Globus pallidus (tissue), 1 donor: ENCODE measurements at places on chromosomes 5 and 9.
A peak's percentile ranks its signal among the peaks of the same experiment; 100 is the strongest.

DNA sequence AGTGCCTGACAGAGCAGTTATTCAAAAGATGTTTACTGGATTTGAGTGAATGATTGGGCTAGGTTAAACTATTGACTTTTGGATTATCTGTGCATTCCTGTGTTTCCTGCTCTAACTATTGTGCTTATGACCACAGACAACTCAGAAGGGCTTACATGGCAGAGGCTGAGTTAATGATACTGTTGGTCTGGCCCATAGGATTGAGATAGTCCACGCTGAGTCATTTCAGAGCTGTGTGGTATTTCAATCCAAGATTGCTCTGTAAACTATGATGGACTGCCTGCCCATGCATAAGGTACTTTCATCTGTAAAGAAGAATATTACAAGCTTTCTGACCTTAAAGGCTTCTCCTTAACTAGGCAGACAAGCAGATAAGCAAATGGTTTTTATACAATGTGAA, 49.1 kb upstream of the SLIT3 start:
- DNase-seq, result no peak

DNA sequence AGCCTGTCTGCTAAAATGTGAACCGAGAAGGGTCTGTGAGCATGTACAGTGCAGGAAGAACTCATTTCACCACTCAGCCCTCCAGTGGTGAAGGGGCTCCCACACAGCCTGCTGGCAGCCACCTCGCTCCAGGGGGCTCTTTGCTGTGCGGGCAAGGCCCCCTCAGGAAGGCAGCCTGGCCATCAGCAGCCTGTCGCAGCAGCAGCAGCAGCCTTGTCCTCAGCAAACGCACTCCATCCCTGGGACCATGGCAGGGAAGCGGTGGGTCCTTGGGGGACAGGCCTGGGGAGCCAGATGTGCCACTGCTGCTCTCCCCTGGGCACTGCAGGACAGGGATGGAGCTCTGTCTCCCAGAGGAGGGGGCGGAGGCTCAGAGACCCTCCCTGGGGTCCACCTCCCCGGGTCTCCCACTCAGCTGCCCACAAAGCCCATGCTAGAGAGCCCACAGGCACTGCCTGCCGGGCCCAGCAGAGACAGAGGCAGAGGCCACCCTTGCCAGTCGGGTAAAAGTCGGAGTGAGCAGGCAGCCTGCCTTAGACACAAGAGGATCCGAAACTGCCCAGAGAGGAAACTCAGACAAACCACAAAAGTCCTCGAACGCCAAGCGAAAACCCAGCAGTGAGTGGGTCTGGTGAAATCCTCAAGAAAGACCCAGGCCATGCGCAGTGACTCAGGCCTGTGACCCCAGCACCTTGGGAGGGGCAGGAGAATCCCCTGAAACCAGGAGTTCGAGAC, 8.0 kb downstream of the BRD3 start:
- peak; percentile 47 for DNase-seq

DNA sequence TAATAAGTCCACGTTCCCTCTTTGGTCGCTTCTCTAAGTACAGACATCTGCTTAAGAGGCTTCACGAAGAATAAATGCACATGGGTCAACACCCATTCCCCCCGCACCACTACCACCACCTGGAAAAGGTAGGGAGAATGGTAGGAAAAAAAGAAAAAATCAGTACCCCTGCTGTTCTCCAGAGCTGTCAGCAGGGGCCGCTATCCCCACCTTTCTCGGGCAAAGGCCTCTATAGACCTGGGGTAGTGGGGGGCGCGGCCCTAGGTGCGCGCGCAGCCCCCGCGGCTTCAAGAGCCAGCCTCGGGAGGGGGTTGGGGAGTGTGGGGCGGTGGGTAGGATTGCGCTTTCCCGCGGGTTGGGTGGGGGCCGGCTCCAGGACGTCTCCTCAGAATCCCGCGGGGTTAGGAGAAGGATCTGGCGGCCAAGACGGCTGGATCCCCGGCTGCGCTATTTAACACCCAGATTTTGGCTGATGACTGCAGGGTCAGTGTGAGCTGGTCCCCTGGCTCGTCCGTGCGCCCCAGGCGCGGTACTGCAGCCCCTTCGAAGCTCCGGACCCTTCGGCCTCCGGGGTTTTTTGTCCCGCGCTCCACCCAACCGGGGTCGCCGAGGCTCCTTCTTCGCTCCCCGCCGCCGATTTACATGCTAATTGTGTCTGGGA, 1.6 kb upstream of the SEMA6A start:
- peak; percentile 79 for DNase-seq

DNA sequence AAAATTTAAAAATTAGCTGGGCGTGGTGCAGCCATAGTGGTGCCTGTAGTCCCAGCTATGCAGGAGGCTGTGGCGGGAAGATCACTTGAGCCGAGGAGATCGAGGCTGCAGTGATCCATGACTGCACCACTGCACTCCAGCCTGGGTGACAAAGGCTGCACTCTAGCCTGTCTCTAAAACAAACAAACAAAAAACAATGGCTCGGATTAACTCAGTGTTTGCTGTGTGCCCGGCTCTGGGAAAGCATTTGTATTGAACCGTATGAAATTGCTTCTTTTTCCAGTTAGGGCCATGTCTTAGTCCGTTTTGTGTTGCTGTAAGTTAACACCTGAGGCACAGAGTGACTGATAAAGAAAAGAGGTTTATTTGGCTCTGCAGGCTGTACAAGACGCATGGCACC, 62.6 kb downstream of the CFAP77 start:
- DNase-seq, result no peak

DNA sequence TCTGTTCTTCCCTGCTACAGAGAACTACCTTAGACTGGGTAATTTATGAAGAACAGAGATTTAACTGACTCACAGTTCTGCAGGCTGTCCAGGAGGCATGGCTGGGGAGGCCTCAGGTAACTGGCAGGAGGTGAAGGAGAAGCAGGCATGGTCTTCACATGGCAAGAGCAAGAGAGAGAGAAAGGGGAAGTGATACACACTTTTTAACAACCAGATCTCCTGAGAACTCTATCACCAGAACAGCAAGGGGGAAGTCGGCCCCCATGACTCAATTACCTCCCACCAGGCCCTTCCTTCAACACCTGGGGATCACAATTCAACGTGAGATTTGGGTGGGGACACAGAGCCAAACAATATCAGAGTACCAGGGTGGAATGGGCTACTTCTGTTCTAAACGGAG, 766.8 kb downstream of the TLE1 start:
- no peak for DNase-seq

GRCh38 chr9:105877721-105878120, 183.4 kb downstream of the TMEM38B start:
- DNase-seq, result no peak

GRCh38 chr5:81906086-81906485, 65.7 kb upstream of the ATG10 start:
- DNase-seq, result no peak

DNA sequence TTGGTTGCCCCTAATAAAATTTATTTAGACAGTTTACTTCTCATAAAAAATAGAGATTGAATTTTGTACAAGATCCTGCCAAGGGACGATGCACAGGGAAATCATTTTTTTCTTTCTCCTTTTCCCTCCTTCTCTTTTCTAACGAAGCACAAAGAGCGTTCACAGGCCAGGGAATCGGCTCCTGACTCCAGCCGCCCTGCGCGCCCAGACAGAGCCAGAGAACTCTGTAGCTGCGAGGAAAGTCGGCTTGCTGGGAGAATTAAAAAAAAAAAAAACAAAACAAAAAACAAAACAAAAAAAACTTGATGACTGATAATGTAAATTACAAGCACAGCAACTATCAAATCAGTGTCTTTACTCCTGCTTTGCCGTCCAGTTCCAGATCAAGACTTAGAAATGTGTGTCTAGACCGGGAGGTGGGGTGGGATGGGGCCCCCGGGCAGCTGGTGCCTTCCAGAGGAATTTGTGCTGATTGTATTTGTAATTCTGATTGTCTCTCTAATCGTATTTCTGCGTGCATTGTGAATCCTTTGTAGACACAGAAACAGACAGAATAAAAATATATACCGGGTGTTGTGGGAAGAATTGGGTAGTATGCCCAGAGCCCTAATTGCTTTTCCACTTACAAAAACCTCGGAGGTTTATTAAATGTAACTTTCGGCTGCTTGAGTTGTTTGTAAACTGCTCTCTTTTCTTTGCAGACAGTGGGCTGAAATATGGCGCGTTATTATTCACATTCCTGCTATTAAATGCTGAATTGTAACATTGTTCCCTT, 3.6 kb upstream of the OTP start:
- no peak for DNase-seq

DNA sequence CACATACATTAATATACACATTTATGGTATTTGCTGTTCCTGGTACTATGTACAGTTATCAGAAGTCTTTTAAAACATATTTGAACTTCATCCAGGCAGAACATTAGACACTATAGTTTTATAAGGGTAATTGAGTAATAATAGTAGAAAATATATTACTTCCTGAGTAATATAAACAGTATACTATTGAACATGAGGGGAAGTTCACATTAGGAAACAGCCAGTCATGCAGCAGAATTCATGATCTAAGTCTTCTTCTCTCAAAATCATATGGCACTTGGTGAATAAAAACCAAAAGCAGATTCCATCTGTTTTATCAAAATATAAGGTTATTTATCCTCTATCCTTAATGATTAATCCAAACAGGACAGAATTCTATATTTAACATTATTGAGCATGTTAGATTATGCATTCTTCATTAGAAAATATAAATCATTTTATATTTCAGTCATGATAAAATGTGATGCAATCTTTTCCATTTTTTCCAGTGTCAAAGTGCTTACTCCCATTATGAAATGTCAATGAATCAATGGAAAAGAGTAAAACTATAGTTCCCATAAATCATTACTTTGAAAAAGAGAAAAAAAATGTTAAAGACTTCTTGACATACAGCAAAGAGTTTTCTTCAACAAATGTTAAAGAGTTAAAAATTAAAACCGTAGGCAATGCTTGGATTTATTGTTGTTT, 584.3 kb upstream of the TUSC1 start:
- no peak for DNase-seq

DNA sequence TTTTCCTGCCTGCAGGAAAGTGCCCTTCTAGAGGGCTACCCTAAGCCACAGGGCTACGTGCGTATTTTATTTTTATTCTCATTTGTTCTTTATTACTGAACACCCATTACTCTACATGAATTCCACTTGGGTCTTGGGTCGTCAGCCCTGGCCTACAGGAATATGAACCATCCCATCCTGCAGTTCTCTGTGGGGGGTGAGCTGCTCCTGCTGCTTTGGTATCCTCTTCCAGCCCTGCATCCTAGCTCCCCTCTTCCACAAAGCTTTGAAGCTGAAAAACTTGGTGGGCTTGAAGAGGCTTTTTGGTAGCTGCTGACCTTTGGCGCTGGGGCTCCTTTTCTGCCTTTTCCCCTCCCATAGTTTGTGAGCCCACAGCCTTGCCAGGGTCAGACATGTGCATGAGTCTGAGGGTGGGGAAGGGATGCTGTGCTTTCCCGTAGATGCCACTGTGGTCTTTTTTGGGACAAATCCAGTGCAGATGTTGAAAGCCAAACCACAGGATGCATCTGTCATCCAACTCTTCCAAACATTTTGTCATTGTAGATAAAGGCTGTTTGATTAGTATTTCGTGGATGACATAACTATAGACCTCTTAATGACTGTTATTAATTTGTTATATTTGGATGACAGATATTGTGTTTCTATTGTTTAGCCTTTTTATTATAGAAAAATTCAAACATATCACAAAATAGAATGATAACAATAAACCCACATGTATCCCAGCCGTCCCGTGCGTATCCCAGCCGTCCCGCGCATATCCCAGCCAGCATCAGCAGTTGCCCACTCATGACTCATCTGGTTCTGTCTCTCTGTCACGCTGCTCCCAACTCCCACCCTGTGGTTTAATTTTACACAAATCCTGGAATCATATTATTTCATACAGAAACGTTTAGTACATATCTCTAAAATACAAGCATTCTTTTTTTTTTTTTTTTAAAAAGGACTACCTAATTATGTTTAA, 43.9 kb downstream of the SLC46A2 start:
- DNase-seq, result no peak

DNA sequence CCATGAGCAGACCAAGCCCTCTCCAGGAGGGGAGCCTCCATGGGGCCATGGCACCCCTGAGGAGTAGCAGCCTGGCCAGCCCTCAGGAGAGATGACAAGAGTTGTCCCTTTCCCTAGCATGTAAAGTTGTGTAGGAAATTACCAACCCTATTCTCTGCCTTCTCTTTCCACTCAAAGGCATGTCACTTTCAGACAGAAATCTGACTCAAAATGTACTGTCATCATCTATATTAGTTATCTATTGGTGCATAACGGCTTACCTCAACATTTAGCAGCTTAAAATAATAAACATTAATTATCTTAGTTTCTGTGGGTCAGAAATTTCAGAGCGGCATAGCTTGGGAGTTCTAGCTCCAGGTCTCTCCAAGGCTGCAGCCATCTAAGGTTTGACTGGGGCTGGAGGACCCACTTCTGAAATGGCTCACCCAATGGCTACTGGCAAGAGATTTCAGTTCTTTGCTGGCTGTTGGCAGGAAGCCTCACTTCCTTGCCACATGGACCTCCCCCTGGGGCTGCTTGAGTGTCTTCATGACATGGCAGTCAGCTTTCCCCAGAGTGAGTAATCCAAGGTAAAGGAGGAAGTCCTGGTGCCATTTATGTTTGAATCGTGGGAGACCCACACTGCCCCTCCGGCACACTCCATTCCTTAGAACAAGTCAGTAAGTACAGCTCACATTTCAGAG, 632.3 kb downstream of the CCDC171 start:
- DNase-seq, result no peak

- DNase-seq, result no peak
These were observed 38.2 kb downstream of the PAPPA start for GRCh38 chr9:116191576-116192415.
